ENCODE measurements at places on chromosomes 2 and 18.

- DNase-seq, result no peak
Observed at GRCh38 chr2:231347081-231347480, 48.4 kb upstream of the B3GNT7 start.

- DNase-seq, result no peak
Observed at GRCh38 chr2:2739231-2739795, 408.2 kb upstream of the MYT1L start.

- DNase-seq, result no peak
Observed at GRCh38 chr2:223590964-223591363, 11.2 kb downstream of the SCG2 start.

GRCh38 chr2:217918308-217919024, 84.3 kb downstream of the TNS1 start:
- DNase-seq, result no peak

DNA sequence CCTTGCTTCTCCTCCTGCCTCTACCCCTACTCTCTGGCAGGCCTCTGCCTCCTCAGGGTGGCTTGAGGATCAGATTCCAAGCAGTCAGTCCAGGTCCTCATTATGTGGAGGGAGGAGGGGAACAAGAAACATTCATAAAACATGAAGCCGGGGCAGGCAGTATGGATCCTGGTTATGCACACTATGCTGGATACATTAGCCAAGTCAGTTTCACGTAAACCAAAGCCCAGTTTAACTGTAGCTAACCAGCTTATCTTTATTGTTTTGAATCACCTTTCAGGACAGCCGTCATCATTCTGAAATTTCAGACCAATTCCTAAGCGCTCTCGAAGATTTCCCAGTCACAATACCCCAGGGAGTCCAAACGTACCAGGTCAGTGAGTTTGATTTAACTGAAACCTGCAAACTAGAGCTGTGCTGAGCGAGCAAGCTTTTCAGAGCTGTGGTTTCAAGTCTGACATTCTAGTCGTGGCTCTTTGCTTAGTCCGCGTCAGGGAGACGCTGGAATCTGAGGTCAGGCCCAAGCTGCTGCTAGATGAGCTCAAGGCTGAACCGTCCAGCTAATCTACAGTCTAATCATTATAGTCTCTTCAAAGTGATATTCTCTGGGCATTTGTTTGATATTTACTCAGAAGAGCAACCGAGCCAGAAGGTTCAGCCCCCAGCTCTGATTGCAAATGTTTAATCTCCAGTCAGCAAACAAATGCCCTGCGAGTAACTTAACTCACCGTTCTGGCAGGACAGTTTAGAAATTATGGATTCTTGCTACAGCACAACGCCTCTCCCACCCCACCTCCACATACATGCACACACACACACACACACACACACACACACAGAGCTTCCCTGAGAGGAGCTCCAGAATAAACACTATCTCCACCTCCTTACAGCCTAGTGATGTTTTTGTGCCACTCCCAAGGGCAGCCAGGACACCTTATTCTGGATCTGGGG, 63.8 kb upstream of the BZW1 start:
- no peak for DNase-seq

DNA sequence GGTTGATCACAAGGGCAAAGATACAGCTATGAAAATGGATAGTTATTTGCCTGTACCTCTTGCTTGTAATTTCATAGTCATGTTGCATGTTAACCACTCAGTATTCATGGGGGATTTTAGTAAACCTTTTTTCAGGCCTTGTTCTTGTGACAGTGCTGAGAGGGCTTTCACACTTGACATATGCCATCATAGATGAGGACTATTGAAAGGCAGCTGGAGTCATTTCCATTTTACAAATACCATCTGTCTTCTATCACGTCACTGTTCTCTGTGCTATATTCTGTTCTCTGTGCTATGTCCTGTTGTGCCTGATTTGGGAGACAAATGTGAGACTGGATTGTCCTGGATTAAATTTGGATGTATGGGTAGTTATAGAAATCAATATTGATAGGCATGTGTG, 131.7 kb downstream of the LYPD6B start:
- no peak for DNase-seq

DNA sequence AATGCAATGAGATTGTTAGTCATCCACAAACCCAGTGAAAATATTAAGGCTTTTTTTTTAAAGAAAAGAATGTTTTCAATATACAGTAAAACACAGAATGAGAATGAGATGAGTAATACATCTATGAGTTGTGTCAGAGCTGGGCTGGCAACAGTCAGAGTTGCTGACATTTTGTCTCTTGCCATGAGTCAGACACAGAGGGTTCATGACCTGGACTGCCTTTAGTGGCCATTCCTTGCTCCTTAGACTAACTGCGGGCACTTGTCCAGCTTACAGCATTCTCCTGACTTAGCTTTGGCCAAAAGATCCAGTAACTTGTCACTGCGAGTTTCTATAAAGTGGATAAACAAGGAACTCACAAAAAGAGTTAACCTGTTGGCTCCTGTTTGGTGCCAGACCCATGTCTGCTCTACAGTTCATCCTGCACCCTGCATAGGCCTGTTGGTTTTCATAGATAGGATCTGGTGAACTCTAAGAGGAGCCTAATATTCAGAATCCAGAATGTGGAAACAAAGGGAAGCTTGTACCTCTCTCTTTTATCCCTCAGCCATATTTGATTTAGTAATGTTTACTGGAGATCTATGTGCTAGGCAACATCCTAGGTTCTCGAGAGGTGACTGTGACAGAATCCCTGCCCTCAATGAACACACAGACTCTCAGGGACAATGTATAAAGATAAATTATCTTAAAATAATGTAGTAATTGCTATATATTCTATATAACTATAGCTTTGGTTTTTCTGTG, 391.5 kb upstream of the VWC2L start:
- DNase-seq, result no peak

DNA sequence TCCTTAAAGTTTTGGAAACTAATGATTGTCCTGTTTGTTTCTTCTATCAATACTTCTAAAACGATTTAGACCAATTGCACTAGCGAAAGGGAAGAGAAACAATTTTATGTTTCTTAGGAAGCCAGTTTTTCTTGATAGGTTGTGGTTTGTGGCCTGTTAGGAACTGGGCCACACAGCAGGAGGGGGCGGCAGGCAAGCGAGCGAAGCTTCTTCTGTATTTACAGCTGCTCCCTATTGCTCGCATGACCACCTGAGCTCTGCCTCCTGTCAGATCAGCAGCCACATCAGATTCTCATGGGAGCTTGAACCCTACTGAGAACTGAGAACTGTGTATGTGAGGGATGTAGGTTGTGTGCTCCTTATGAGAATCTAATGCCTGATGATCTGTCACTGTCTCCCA, 201.5 kb upstream of the PXDN start:
- DNase-seq, result no peak

- peak; percentile 33 for DNase-seq
Observed at GRCh38 chr2:9778012-9778411, 65.3 kb upstream of the TAF1B start.
